ENCODE measurements at places on chromosomes 5 and 9.

GRCh38 chr5:7902201-7902600 lies 33.3 kb downstream of the MTRR start:
- no peak for DNase-seq

- DNase-seq = no peak
These were observed 33.2 kb upstream of the IL7R start for GRCh38 chr5:35823347-35824098.

DNA sequence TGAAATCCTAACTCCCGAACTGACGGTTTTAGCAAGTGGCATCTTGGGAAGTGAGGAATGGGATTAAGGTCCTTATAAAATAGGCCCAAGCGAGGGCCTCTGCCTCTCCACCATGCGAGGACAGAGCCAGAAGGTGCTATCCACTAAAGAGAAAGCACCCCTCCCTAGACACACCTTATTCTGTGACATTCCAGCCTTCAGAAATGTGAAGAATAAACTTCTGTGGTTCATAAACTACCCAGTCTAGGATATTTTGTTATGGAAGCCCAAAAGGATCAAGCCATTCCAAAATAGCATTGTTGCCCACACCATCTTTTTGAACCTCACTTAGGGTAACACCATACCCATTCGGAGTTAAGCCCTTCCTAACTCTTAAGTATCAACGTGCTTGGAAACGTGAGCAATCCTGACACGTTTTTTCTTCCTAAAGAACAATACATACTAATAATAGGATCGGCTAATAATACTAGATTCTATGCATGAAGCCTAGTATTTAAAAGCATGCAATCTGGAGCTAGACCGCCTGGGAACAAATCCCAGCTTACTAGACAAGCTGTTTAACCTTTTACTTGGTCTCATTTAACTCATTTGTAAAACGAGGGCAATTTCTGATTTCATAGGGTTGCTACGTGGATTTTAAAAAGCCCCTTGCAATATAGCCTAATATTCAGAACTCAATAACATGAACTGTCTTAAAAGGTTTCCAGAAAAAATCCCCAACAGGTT lies 1.1 kb upstream of the SMC2 start:
- no peak for DNase-seq

GRCh38 chr5:133420440-133421301 lies 191.7 kb downstream of the FSTL4 start:
- DNase-seq = no peak

- DNase-seq = no peak
These were observed 320.8 kb downstream of the CCDC171 start for GRCh38 chr9:15873573-15874177.
